Neural crest cell (in vitro differentiated cells): ENCODE measurements at places on chromosomes 3 and 15. TPM values are rescaled to one million over a fixed set of nuclear protein-coding genes. Genes with fewer than 3 reads are reported as not detected.

Gene DOCK3
- 5.0 and 5.4 TPM in 2 replicates for total RNA-seq

- no peak for DNase-seq
- no peaks in the 10 kb centered on the region for H3K4me1 ChIP-seq
- peaks cover 2% of the 10 kb centered on the region for H3K27me3 ChIP-seq
- H3K27ac ChIP-seq, result no peak overlapping the region
- H3K36me3 ChIP-seq, result no peaks in the 10 kb centered on the region
These were observed 238.2 kb upstream of the GPR149 start for GRCh38 chr3:154668187-154668586.

GRCh38 chr15:74406992-74407705 is 26.6 kb downstream of the SEMA7A start:
- peak; percentile 30 for DNase-seq
- no peak overlapping the region for H3K4me3 ChIP-seq
- H3K4me1 ChIP-seq, result peaks cover 32% of the 10 kb centered on the region
- no peaks in the 10 kb centered on the region for H3K27me3 ChIP-seq
- no peaks in the 10 kb centered on the region for H3K36me3 ChIP-seq

DNA sequence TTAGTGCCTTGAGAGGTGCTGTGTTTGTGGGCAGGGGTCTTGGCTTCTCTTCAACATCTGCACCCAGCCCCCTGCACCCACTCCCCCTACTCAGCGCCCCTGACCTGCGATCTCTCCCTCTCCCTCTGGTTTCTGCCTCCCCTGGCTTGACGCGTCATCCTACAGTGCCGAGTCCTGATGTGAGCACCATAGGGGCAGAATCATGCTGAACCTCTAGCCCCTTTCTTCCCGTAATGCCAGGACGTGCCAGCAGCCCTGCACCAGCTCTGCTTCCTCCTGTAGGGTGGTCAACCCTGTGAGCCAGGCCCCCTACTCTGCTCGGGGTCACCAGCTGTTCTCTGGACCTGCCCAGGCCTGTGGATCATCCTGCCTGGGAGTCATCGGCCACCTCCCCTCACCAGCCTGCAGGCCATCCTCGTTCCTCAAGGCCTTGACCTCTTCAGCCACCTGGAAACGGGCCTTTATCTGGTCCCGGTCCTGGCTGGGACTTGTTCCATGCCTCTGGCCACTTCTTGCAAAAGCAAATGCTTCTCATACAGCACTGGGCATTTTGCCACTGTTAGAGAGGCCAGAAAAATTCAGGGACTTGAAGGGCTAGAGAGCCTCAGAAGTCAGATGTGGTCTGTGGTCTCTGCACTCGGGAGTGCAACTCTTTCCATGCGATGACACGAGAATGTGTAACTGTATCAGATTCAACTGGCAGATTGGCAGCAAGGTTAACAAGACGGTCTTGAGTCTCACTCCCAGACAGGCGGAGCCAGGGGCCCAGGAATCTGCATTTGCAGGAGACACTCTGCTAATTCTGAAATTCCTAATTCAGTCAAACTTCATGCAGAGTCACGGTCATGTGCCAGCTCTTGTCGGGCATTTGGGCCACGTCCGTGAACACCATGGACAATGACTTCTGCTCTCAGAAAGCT is 16.7 kb upstream of the KLF15 start:
- H3K4me3 ChIP-seq, result no peak overlapping the region
- H3K36me3 ChIP-seq, result no peaks in the 10 kb centered on the region
- no peaks in the 10 kb centered on the region for H3K27me3 ChIP-seq
- no peak overlapping the region for H3K27ac ChIP-seq

DNA sequence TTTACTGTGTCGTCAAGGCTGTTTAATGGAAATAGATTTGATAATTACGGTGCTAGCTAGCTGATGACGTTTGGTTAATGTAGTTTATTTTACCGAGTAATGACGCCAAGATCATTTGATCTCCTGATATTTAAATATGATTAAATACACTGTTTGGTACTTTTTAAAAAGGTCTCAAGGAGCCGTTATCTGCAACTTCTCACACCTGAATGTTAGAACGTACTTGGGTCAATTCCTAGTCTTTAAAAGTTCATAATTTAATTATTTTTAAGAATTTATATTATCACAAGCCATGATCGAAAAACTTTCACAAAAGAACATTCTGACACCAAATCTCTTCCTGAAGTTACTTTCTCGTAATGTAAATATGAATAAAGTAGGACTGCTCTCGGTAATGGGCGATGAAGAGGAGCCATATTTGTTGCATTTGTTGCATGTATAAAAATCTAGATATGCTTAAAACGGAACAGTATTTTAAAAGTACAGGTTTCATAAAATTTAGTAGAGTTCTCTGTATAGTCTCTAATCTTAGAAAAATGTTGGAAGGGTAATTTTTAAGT is 16.2 kb upstream of the CHD2 start:
- H3K27me3 ChIP-seq, result peaks cover 6% of the 10 kb centered on the region
- DNase-seq, result no peak
- H3K4me1 ChIP-seq, result peaks cover 64% of the 10 kb centered on the region
- peaks cover 33% of the 10 kb centered on the region for H3K36me3 ChIP-seq
- peak overlapping the region; percentile 99 for H3K27ac ChIP-seq

Gene CEP63
- total RNA-seq, result 27.0 and 31.8 TPM in 2 replicates

Gene EXOSC7
- 50.7 and 55.6 TPM in 2 replicates for total RNA-seq

- H3K36me3 ChIP-seq, result no peaks in the 10 kb centered on the region
- no peak overlapping the region for H3K4me3 ChIP-seq
- no peak overlapping the region for H3K27ac ChIP-seq
- no peaks in the 10 kb centered on the region for H3K4me1 ChIP-seq
These were observed 52.6 kb upstream of the CP start for GRCh38 chr3:149274220-149274619.

DNA sequence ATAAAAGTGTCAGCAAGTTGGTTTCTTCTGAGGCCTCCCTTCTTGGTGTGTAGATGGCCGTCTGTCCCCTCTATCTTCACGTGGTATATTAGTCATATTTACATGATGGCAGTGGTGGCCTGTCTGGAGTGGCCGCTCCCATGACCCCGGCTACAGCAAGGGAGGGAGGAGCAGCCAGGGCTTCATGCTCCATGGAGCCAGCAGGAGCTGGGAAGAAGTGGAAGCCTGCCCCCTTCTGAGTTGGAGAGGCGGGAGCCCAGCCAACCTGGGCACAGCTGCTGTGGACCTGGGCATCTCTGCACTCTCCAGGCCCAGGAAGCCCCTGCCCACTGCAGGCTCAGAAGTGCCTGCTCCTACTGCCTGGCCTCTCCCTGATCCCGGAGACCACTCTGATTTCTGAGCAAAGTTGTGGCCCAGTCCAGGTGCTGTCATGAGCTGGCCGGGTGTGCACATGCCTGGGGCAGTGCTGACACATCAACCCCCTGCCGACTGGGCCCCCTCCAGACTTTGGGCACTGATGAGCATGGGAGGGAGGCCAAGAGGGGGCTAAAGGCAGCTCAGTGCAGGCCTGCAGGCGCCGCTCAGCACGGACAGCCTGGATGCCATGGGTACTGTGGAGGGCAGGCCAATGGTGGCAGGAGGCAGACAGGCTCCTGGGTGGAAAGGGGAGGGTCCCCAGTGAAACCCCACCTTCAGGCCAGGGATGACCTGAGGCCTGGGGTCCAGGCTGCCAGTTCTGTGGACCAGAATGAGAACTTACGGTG is 84.8 kb downstream of the SERPINI1 start:
- H3K36me3 ChIP-seq, result no peaks in the 10 kb centered on the region
- no peaks in the 10 kb centered on the region for H3K27me3 ChIP-seq
- no peak overlapping the region for H3K27ac ChIP-seq
- no peak for DNase-seq
- H3K4me3 ChIP-seq, result no peak overlapping the region

DNA sequence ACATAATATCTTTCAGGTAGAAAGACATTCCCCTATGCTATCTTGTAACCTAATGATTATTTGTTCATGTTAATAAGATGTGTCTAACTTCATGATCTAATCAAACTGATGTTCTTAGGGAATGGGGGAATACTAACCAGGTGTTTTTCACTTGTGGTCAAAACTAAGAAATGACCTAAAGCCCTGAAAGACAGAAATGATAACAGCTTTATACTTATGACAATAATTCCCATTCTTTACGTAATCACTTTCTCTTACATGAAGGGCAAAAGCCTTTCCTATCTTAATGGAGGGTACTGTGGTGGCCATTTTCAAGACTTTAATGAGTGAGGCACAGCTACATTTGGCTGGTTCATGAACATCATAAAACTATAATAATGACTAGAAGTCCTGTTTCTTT is 33.9 kb upstream of the MEIS2 start:
- H3K36me3 ChIP-seq, result no peaks in the 10 kb centered on the region
- no peaks in the 10 kb centered on the region for H3K4me1 ChIP-seq
- H3K27ac ChIP-seq, result no peak overlapping the region
- DNase-seq, result no peak

Gene ZMYND10
- total RNA-seq, result 2.3 and 2.5 TPM in 2 replicates

GRCh38 chr3:87997298-87997697 is 61.5 kb downstream of the CGGBP1 start:
- no peak for DNase-seq
- no peaks in the 10 kb centered on the region for H3K4me1 ChIP-seq
- no peak overlapping the region for H3K27ac ChIP-seq
- H3K36me3 ChIP-seq, result no peaks in the 10 kb centered on the region
- H3K27me3 ChIP-seq, result no peaks in the 10 kb centered on the region
- no peak overlapping the region for H3K4me3 ChIP-seq

GRCh38 chr3:39013289-39013688 is 38.5 kb downstream of the SCN11A start:
- no peak overlapping the region for H3K4me3 ChIP-seq
- peaks cover 5% of the 10 kb centered on the region for H3K4me1 ChIP-seq
- H3K27me3 ChIP-seq, result peaks cover 14% of the 10 kb centered on the region

Gene KBTBD12
- total RNA-seq, result not detected in 2 replicates
